ENCODE measurements at places on chromosomes 12 and 14. TPM values are rescaled to one million over a fixed set of nuclear protein-coding genes. Genes with fewer than 3 reads are reported as not detected.

The PAH gene
- not detected for total RNA-seq

The LUM gene
- 118 TPM for total RNA-seq

The OR11H12 gene
- total RNA-seq: not detected

The BICDL1 gene
- total RNA-seq: 1.7 TPM

The PLCZ1 gene
- not detected for total RNA-seq

The TAS2R9 gene
- total RNA-seq: not detected

DNA sequence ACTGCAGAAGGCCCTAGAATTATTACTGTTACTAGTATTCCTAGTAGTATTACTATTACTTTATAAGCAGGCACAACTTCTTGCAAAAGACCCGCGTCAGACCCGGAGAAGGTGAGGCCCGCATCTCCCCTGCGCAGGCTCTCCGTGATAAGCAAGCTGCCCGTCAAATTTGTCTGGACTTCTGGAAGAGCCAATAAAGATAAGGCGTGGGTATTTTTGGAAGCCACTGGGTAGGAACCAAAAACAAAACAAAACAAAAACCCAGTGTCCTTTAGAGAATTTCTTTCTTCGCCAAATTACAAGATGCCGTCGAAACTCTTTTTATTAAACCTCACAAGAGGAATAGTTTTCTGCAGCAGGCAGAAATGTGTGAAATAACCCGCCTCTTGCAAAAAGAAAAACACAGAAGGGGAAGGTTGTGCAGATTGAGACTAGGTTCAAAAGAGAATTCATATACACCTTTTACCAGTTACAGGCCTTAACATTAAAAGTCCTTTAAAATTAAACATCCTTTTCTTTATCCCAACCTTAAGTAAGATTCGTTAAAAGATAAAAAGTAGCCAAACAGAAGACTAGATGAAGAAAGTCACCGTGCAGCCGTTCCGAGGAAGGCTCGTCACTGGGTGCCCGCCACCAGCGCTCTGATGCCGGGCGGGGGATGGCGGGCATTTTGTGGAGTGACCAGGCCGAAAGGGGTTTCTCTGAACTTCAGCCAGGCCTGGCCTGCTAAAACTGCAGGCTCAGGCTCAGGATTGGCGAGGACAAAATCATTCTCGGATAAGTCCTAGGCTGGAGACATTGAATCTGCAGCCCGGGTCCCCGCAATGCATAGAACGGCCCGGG, 1.6 kb downstream of the TBX5 start:
- no peak overlapping the region for H3K4me3 ChIP-seq
- H3K36me3 ChIP-seq: no peaks in the 10 kb centered on the region

The RD3L gene
- total RNA-seq: not detected

The PCED1B gene
- total RNA-seq: 11.0 TPM

DNA sequence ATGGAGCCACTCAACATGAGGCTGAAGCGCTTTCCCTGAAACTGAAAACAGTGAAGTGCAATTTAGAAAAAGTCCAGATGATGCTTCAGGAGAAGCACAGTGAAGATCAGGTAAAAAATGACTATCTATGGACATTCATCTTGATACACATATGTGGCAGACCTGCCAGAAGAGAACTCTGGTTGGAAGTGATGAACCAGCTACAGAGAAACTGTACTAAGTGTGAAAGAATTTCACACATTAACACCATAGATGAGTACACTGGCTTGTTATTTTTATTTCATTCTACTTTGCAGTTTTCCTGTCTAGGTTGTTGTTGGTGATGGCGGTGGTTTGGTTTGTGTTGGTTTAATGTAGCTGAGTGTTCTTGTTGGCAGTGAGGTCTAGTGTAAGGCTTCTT, 174.7 kb downstream of the ESR2 start:
- no peak for DNase-seq
- peaks cover 9% of the 10 kb centered on the region for H3K4me1 ChIP-seq
- peaks cover 3% of the 10 kb centered on the region for H3K36me3 ChIP-seq
- no peak overlapping the region for H3K4me3 ChIP-seq
- H3K27me3 ChIP-seq: no peaks in the 10 kb centered on the region

The INHBC gene
- total RNA-seq: not detected

GRCh38 chr12:69502345-69503081, 32.3 kb downstream of the FRS2 start:
- H3K4me1 ChIP-seq: peaks cover 3% of the 10 kb centered on the region
- no peak for DNase-seq
- no peaks in the 10 kb centered on the region for H3K27me3 ChIP-seq
- no peaks in the 10 kb centered on the region for H3K36me3 ChIP-seq

The OAS3 gene
- total RNA-seq: 19.1 TPM

DNA sequence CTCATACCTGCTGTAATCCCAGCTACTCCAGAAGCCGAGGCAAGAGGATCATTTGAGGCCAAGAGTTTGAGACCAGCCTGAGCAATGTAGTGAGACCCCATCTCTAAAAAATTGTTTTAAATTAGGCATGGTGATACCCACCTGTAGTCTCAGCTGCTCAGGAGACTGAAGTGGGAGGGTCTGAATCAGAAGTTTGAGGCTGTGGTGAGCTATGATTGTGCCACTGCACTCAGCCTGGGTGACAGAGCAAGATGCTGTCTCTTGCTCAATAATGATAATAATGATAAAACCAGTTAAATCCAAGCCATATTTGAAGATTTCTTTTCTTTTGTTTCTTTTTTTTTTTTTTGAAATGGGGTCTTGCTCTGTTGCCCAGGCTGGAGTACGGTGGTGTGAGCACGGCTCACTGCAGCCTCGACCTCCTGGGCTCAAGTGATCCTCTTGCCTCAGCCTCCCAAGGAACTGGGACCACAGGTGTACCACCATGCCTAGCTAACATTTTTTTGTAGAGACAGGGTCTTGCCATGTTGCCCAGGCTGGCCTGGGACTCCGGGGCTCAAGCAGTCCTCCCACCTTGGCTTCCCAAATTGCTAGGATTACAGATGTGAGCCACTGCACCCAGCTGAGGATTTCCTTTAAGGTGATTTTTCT, 12.8 kb downstream of the PSMA6 start:
- H3K4me1 ChIP-seq: peaks cover 3% of the 10 kb centered on the region
- no peaks in the 10 kb centered on the region for H3K27me3 ChIP-seq

DNA sequence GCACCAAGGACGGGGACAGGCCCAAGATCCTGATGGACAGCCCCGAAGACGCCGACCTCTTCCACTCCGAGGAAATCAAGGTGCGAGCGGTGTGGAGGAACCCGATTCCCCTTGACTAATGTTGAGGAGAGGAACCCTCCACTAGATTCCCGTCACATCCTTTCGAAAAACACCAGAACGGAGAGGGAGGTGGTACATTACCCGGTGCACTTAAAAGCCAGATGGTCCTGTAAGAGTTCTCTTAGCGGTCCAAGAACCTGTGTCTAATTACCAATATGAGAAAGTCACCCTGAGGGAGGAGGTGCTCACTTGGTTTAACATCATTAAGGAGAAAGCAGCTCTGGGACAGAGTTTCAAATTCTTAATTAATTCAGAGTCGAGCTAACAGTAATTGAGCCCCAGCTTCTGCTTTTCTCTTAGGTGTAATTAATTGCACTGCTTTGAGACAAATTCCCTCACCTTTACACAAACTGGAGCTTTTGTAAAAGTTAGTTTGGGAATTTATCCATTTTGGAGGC, 450 bp downstream of the PRKAB1 start:
- H3K27ac ChIP-seq: peak overlapping the region; percentile 49
- H3K36me3 ChIP-seq: no peaks in the 10 kb centered on the region
- H3K4me3 ChIP-seq: peak overlapping the region; percentile 70
- no peak for DNase-seq
- H3K4me1 ChIP-seq: no peaks in the 10 kb centered on the region
- H3K27me3 ChIP-seq: no peaks in the 10 kb centered on the region

- no peaks in the 10 kb centered on the region for H3K27me3 ChIP-seq
- no peak overlapping the region for H3K4me3 ChIP-seq
- peaks cover 3% of the 10 kb centered on the region for H3K4me1 ChIP-seq
- H3K36me3 ChIP-seq: no peaks in the 10 kb centered on the region
- no peak overlapping the region for H3K27ac ChIP-seq
Observed at GRCh38 chr12:69484428-69484827, 14.2 kb downstream of the FRS2 start.

- no peak overlapping the region for H3K4me3 ChIP-seq
- H3K27me3 ChIP-seq: no peaks in the 10 kb centered on the region
- H3K36me3 ChIP-seq: peaks cover 9% of the 10 kb centered on the region
- peaks cover 5% of the 10 kb centered on the region for H3K4me1 ChIP-seq
- DNase-seq: peak; percentile 82
Observed at GRCh38 chr12:45415393-45415817, 199.5 kb downstream of the ANO6 start.

DNA sequence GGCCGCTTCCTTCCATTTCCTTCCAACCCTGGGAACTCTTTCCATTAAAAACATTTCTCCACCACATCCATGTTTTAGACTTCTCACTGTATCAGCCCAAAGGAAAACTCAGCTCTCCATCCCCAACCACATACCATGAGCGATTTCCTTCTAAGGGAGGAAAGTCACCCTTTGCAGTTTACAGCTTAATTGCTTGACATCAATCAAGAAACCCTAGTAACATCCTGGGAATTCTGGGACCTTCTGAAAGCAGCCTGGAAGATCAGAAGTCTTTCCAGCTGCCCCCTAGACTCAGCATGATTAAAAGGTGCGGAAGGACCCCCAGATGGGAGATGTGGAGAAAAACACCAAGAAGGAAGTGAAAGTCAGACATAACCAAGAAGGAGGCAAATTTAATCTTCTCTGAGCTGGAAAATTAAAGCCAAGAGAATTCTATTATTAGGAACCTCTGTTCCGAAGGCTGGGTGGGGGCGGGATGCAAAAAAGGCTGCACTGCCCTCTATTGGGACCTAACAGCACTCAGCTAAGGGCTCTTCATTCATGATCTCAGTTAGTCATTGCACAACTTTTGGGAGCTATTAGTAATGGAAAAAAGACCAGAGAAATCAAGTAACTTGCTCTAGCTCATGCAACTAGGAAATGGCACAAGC, 73.3 kb upstream of the PLXNC1 start:
- DNase-seq: peak; percentile 83
- H3K27me3 ChIP-seq: no peaks in the 10 kb centered on the region
- H3K27ac ChIP-seq: peak overlapping the region; percentile 99

The NOXRED1 gene
- 1.0 TPM for total RNA-seq

- no peaks in the 10 kb centered on the region for H3K36me3 ChIP-seq
- H3K27me3 ChIP-seq: no peaks in the 10 kb centered on the region
- DNase-seq: no peak
- H3K4me1 ChIP-seq: no peaks in the 10 kb centered on the region
Observed at GRCh38 chr12:127411166-127411915, 855.6 kb upstream of the TMEM132C start.

GRCh38 chr14:69204753-69205152, 13.5 kb downstream of the EXD2 start:
- H3K36me3 ChIP-seq: no peaks in the 10 kb centered on the region
- no peaks in the 10 kb centered on the region for H3K27me3 ChIP-seq
- H3K27ac ChIP-seq: no peak overlapping the region

- no peak overlapping the region for H3K27ac ChIP-seq
- H3K4me3 ChIP-seq: no peak overlapping the region
- H3K27me3 ChIP-seq: no peaks in the 10 kb centered on the region
- H3K36me3 ChIP-seq: no peaks in the 10 kb centered on the region
- DNase-seq: no peak
Observed at GRCh38 chr12:9843407-9843806, 16.1 kb downstream of the KLRF1 start.

The KRT3 gene
- total RNA-seq: not detected

GRCh38 chr12:57112492-57113294, 1.5 kb upstream of the STAT6 start:
- no peaks in the 10 kb centered on the region for H3K4me1 ChIP-seq
- H3K36me3 ChIP-seq: no peaks in the 10 kb centered on the region
- H3K4me3 ChIP-seq: no peak overlapping the region
- DNase-seq: no peak
- peak overlapping the region; percentile 2 for H3K27ac ChIP-seq
- H3K27me3 ChIP-seq: no peaks in the 10 kb centered on the region

DNA sequence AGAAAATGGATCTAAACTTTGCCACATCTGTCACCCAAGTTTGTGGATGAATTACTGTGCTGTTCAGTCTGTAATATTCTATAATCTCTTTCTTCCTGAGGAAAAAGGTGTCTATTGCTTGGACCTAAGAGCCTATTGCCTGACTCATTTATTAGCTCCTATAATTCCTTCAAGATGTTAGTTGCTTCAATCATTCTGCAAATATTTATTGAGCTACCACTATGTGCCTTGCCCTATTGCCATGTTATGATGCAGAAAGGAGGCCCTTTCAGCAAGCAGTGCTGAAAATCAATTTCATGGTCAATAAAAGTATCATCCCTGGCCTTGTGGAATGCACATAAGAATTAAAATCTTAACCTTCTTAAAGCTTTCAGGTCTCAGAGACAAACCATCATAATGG, 113.6 kb downstream of the CCER1 start:
- no peaks in the 10 kb centered on the region for H3K4me1 ChIP-seq
- no peak overlapping the region for H3K27ac ChIP-seq
- DNase-seq: no peak
- H3K27me3 ChIP-seq: no peaks in the 10 kb centered on the region
- H3K36me3 ChIP-seq: no peaks in the 10 kb centered on the region

The FGD6 gene
- total RNA-seq: 15.5 TPM

The PLEKHG3 gene
- 46.5 TPM for total RNA-seq

The OASL gene
- total RNA-seq: 0.96 TPM

The LRCOL1 gene
- total RNA-seq: 1.2 TPM

The WIF1 gene
- total RNA-seq: 0.48 TPM

- DNase-seq: no peak
- H3K4me3 ChIP-seq: no peak overlapping the region
- H3K36me3 ChIP-seq: no peaks in the 10 kb centered on the region
- H3K27me3 ChIP-seq: no peaks in the 10 kb centered on the region
- H3K27ac ChIP-seq: no peak overlapping the region
- H3K4me1 ChIP-seq: no peaks in the 10 kb centered on the region
Observed at GRCh38 chr14:58088961-58089360, 63.1 kb downstream of the ARMH4 start.

DNA sequence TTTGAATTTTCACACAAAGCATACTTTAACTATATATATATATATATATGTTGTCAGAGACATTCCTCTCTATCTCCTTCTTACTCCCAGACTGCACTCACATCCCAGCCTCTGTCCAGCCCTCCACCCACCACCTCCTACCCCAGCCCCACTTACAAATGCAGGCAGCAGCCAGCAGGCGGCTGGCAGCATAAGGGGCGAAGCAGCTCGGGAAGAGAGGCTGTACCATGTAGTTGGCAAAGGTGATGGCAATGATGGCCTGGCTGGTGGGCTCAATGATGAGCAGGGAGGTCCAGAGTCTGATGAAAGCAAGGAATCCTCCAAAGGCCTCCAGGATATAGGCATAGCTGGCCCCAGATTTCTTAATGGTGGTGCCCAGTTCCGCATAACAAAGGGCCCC, 2.5 kb downstream of the SLC7A7 start:
- H3K27me3 ChIP-seq: no peaks in the 10 kb centered on the region
- no peak for DNase-seq
- H3K27ac ChIP-seq: no peak overlapping the region

The ZNF605 gene
- total RNA-seq: 19.4 TPM

Measured in aorta (tissue), 5 donors.